ENCODE measurements at places on chromosomes 1 and 21.

DNA sequence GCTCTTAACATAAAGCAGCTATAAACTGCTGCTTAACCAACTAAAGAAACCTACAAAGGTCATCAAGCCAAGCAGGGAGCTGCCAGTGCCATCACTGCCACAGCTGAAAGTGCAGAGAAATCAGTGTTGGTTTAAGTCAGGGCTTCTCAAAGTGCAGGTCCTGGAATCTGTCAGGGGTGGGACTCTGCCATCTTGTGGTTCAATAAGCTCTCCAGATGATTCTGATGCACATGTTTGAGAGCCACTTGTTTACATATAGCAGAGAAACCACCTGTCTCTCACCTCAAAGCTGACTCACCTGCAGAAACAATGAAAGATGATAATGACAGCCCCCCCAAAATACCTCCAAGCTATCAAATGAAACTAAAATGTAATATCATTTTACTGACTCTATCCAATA is 49.3 kb downstream of the SH3GLB1 start:
- no peak for DNase-seq

DNA sequence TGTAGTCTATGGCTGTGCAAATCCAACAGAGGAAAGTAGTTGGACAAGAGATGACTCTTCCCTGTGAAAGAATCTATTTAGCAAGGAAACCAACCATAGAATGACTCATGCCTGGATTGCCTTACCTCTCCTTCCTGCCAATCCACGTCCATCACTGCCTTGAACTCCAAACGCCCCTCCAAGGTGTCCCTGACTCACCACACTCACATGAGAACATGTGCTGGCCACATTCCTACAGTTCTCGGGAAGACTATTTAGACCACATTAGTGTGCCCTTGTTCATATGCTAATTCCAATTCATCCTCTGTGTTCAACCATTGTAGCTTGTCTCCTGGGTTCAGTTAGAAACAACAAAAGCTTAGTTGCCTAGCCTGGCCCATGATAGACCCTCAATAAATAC is 157.3 kb downstream of the SLC30A10 start:
- DNase-seq: peak; percentile 15

DNA sequence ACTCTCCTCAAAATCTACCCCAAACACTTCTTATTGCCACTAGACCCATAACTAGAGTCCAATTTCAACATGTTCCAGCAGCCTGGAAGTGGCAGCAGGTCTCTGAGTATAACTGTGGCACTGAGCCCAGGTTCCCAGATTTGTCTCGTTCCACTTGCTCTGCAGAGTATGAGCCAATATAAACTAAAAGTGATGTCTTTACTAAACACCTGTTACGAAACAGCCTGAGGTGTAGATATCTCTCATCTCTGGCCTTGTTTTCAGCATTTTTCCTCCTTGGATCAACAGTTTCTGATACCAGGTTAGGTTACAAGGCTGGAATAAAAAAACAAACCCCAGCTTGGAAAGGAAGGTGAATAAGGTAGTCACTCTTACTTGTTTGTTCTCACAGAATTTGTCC is 25.2 kb upstream of the PRDX6 start:
- DNase-seq: no peak

GRCh38 chr1:66403007-66403731 is 130.8 kb upstream of the SGIP1 start:
- no peak for DNase-seq

- peak; percentile 41 for DNase-seq
Measured at GRCh38 chr1:226510453-226510852, 38.1 kb upstream of the STUM start.

DNA sequence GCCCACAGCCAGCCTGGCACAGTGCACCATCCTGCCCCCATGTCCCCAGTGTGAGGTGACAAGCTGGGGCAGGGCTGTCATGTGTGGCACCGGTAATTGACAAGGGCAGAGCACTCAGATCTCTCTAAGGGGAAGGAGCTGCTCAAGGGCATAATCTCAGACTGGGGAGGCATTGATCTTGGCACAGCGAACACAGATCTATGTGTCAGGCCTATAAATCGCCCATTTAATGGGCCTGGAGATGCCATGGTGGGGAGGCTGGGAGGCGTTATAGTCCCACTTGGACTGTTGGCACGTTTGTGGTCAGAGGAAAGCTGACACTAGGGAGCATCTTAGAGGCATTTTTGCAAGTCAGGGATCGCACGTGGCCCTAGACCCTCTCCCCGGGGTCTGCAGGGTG is 594.1 kb downstream of the PTPRU start:
- no peak for DNase-seq

DNA sequence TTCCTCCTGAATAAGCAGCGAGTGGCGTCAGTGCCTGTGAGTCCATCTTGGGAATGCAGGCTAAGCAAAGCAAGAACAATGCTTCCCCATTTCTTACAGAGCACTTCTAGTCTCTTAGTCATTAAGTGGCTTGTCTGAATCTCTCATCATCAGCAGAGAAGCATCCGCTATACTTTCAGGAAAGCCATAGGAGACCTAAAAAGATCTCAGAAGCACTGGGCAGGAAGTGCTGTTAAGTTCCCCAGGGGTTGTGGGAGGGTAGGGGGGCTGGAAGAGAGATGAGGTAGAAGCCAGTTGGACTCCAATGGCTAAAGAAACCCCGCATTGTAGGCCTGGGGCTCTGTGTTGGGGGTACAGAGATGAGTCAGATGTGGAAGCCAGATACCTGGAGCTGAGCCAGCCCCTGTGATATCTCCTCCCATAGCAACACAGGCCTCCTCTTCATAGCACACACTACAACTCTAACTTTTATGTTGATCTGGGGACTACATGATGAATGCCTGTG is 44.9 kb downstream of the SYT6 start:
- DNase-seq: no peak

DNA sequence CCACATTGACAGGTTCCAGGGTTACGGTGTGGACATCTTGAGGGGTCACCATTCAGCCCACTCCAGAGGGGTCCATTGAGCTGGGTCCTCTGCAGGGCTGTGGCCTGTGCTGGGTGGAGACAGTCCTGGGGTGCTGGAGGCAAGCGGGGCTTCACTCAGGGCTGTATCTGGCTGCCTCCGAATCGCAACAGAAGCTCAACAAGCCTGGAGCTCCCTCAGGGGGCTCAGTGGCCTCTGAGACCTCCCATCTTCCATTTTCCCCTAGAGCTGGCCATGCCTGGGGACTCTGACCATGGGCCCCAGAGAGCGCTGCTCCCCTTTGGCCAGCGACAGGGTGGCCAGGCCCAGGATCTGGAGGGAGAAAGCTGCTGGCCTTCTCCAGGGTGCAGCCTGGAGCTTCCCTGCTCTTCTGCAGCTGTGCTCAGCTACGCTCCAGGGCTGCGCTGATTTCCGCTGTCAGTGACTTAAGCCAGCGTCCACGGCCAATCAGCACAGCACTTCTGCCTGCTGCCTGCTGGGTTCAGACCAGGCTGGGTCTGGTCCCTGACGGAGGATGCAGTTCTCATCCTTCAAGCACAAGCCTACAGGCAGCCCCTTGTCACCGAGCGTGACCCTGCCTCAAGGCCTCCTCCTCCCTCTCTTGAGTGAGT is 45.0 kb upstream of the ADARB1 start:
- DNase-seq: peak; percentile 71

DNA sequence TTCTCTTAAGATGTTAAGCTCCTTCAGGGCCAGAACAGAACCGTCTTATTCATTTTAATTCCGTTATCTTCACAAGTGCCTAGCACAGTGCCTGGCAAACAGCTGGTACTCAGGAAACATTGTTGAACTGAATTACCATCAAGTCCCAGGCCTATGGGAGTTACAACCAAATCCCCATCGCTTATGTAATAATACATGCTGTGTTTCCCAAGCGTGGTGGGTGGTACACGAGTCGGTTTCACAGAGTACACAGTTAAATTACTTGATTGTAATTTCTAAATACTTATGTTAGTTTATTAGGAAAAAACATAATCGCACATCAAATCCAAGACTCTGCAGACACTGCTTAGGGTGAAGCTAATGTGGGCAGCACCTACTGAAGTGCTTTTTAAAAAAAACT is 1.0 kb downstream of the ANGEL2 start:
- DNase-seq: peak; percentile 21

DNA sequence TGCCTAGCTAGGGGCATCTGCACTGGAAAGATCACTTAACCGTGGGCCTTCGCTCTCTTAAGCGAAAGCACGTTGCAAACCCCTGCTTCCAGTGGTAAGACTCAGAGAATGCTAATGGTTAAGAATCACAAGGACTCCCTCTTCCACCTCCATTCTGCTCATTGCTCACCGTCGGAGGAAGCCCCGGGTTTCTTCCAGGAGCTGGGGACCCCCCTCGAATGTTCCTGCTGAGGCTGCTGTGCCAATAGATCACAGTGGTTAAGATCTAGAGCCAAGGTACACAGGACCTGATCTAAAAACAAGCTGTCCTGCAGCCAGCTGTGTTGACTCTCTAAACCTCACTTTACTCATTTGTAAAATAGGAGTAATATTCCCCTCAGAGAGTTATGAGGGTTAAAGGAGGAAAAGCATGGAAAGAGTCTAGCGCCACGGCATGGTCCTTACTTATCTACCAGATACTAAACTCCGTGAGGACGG is 765 bp downstream of the VAMP3 start:
- no peak for DNase-seq
